ENCODE measurements at places on chromosomes 6 and 20. TPM values are rescaled to one million over a fixed set of nuclear protein-coding genes. Genes with fewer than 3 reads are reported as not detected.

The OR2J3 gene
- total RNA-seq: not detected

The KHDC3L gene
- not detected for total RNA-seq

The GABRR1 gene
- total RNA-seq: not detected

The KCNK5 gene
- total RNA-seq: not detected

The TFAP2D gene
- total RNA-seq: not detected

The PI16 gene
- not detected for total RNA-seq

The PACRG gene
- total RNA-seq: not detected

The TMC2 gene
- not detected for total RNA-seq

The CRISP2 gene
- not detected for total RNA-seq

The SPDEF gene
- total RNA-seq: not detected

The COL11A2 gene
- total RNA-seq: under 0.01 TPM

The FOXS1 gene
- total RNA-seq: not detected

The TINAG gene
- not detected for total RNA-seq

The SLC17A1 gene
- total RNA-seq: not detected

Measured in myometrial cell (primary cell).